GF-D8 (cell line): ENCODE measurements at places on chromosomes 6 and 20.

DNA sequence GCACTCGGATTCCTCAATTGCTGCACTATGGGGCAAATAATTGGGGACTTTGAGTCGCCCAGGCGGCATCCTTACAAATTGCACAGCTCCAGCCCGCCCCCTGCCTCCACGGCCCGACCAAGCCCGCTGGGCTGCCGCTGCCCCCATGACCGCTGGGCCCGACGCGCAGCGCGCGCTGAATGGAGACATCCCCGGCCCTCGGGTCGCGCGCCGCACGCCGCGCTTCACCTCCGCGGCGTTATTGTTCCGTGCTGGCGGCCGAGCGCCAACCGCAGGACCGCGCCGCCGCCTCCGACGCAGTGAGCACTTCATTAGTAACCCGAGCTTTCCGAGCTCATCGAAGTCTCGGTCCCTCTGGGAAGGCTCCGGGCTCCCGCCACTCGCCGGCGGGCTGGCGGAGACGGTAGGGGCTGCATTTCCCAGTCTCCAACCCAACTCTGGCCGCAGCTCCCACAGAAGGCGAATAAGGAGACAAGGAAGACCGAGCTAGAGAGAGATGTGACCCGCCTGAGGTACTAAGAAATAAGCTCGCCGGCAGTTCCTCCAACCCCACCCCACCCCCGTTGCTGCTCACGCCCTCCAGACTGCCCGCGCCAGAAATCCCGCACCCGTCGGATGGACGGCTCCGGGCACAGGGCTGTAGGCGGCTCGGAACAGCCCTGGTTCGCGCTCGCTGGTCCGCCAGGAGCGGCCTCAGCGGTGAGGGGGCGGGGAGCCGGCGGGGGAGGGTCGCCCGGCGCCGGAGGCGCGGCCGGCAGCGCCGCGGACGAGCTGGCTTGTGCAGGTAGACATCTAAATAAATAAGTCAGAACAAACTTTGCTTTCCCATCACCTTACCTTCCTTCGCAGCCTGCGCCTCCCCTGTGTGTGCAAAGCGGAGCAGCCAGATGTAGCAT is 703 bp downstream of the EPHA7 start:
- DNase-seq = no peak

- DNase-seq = no peak
These were observed 71.4 kb upstream of the UFL1 start for GRCh38 chr6:96450082-96450769.

DNA sequence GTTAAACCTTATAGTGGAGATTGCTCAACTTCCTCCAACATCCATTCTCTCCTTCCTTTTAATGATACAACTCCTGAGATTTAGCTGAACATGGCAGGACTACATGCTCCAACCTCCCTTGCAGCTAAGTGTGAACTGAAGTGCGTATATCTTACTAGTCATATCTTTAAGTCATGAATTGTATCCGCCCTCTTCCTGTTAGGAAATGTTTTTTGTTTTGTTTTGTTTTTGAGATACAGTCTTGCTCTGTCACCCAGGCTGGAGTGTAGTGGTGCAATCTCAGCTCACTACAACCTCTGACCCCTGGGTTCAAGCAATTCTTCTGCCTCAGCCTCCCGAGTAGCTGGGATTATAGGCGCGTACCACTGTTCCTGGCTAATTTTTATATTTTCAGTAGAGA is 8.8 kb upstream of the OSTM1 start:
- DNase-seq = no peak

DNA sequence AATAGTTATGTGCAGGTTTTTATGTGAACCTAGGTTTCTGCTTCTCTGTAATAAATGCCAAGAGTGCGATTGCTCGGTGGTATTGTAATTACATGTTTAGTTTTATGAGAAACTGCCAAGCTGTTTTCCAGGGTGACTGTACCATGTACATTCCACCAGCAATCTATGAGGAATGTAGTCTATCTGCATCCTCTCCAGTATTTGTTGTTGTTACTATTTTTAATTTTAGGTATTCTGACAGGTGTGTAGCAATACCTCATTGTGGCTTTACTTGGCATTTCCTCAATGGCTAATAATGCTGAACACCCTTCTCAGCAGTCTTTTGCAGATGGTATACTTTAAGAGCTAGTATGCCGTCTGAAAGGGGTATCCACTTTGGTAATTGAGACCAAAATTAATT is 142.1 kb downstream of the BMP2 start:
- DNase-seq = no peak
